ENCODE measurements at places on chromosomes 3 and 15.

DNA sequence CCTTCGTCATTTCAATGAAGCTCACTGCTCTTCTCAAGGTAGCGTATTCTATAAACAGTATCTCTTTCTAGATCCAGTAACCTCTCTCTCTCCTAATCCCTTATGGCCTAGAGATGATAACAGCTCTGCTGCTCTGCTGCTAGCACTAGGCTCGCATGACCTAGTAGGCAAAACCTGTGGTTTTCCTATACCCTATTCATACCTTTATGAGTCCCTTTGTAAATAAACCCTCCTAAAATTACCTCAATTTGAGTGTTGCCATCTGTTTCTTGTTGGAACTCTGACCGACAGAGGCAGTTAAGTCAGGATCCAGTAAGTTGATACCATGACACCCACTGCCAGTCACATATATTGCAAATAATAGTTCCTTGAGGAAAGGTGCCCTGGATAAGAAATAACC is 7.3 kb downstream of the CCDC14 start:
- DNase-seq, result no peak

DNA sequence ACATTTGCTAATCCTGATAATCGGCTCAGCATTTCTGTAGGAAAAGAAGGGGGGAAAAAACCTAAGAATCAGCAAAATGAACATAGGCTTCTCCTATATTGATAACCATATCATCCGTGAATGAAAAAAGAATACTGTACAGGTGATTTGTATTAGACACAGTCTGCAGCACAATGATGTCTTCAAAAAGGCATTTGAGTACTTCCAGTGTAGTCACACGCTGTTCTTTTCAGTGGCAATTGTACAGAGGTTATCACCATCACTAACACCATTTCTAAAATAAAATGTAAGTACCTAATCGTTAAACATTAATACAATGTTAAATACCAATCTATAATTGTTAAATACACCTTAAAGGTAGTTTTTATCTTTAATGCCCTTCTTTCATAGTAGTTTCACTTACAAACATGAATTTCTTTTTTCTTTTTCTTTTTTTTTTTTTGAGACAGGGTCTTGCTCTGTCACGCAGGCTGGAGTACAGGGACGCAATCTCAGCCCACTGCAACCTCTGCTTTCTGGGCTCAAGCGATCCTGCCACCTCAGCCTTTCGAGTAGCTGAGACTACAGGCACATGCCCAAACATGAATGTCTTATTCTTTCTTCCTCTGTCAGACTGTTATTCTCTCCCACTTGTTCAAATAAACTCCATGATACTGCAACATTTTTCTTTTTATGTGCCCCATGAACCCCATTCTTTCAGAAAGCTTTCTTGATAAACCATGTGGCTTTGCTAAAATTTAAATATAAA is 18.4 kb downstream of the GOLGB1 start:
- DNase-seq, result peak; percentile 56

DNA sequence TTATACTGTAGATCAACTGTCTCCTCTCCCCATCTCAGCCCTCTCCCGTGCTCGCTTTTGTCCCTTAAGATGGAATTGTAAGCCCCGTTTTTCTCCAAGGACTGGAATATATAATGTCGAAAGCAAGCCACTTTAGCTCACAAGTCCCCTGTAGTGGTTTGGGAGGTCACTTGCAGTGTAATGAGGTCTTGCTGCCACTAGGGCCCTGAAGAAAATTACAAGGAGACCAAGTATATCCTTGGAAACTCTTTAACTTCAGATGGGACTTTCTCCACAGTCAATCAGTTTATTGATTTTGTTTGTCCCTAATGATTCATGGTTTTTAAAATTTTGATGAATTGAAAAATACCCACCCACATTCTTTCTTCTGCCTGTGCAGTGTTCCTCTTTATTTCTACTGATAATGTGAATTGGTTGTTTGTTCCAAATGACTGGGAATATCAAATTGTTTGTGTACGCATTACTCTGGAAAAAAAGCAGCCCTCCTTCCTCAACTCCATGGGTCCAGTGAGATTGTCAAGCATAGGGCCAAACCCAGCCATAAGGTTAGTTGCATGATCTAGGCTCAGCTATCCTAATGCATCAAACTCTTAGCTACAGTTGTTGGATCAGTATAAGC is 294.8 kb downstream of the MCTP2 start:
- DNase-seq, result no peak

- peak; percentile 95 for DNase-seq
Measured at GRCh38 chr3:21839592-21839991, 88.6 kb upstream of the ZNF385D start.
